ENCODE measurements at places on chromosomes 3 and 15.

GRCh38 chr15:70936326-70936725, 43.7 kb downstream of the LRRC49 start:
- DNase-seq: peak; percentile 42

GRCh38 chr3:128473180-128473519, 6.5 kb upstream of the DNAJB8 start:
- DNase-seq: no peak

- no peak for DNase-seq
Measured at GRCh38 chr3:181362378-181362777, 349.3 kb upstream of the SOX2 start.

- no peak for DNase-seq
Measured at GRCh38 chr3:141019244-141019643, 31.9 kb upstream of the SPSB4 start.

GRCh38 chr3:193416629-193417028, 38.1 kb upstream of the ATP13A5 start:
- no peak for DNase-seq

DNA sequence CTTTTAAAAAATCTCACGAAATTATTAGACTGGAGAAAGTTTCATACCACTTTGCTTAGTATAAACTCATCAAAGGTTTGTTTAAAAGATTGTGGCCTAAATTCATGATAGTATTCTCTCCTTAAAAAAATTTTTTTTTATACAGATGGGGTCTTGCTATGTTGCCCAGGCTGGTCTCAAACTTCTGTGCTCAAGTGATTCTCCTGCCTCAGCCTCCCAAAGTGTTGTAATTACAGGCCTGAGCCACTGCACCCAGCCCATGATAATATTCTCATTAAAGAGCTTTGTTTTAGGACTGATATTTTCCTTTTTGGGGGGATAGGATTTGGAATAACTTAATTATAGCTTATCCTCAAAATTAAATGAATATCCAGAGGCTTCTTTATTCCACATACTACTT, 19.9 kb downstream of the ECT2 start:
- no peak for DNase-seq

- no peak for DNase-seq
Measured at GRCh38 chr3:147173257-147173656, 233.1 kb downstream of the ZIC4 start.

GRCh38 chr3:9701006-9701405, 2.6 kb upstream of the CPNE9 start:
- DNase-seq: no peak

GRCh38 chr15:66993874-66994696, 71.3 kb upstream of the SMAD3 start:
- no peak for DNase-seq

- DNase-seq: peak; percentile 73
Measured at GRCh38 chr15:99090011-99090699, 14.7 kb upstream of the SYNM start.

- DNase-seq: no peak
Measured at GRCh38 chr15:40892447-40893012, 1.7 kb upstream of the VPS18 start.

DNA sequence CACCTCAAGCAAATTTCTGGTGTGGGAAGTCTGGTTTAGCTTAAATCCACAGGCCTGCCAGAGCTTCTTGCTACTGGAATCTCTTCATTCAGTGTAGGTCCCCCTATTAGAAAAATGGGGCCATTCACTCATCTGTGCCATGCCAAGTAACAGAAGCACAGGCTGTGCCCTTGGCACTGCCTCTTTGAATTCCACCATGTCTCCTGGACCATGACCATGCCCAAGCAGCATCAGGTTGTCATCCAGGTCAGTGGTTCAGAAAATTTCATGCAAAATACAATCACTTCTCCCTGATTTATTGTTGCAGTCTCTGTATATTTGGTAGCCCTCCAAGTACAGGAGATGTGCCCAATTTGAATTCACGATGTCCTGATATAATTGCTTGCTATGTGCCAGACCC, 602.1 kb upstream of the ZNF385D start:
- no peak for DNase-seq

- no peak for DNase-seq
Measured at GRCh38 chr3:69130689-69131088, 8.3 kb upstream of the LMOD3 start.

- DNase-seq: peak; percentile 36
Measured at GRCh38 chr3:46913644-46914043, 36.1 kb downstream of the PTH1R start.

DNA sequence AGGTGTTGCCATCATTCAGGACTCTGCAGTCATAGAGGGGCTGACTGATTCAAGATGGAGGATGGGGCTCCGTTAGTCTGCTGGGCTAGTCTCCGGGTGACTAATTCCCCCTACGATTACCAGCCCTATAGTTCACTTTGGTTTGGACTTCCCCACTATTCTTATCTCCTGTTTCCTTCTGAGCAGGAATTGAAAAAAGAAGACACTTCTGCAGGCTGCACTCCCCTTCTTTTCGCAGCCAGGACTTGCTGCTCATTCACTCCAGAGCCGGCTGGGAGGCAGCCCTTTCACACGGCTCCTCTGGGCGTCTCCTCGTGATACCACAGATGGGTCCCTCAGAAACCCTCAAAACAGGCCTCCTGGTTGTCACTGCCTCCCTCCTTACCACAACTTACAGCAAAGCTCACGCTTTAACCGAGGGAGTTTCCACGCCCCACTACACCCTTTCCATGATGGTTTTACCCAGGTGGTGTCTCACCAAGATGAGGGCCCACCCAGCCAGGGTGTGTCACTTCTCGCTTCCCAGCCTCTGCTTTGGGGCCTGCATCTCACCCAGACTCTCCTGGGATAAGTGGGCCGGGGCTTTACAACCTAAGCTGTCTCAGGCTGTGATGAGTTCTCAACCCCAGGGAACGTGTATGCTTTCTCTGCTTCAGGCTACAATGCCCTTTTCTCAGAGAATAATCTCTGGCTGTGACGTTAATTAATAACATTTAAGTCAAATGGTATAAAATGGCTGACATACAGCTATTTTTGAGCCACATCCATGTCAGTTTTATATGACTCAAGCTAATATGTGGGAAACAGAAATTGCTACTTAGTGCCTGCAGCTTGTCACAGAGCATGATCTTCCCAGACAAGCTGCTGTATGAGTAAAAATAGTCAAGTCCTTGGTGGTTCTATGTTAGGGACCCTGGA, 11.9 kb downstream of the CX3CR1 start:
- no peak for DNase-seq

- peak; percentile 97 for DNase-seq
Measured at GRCh38 chr3:46423588-46423987, 16.5 kb downstream of the CCRL2 start.

- DNase-seq: no peak
Measured at GRCh38 chr3:178086144-178086825, 450.0 kb upstream of the KCNMB2 start.

DNA sequence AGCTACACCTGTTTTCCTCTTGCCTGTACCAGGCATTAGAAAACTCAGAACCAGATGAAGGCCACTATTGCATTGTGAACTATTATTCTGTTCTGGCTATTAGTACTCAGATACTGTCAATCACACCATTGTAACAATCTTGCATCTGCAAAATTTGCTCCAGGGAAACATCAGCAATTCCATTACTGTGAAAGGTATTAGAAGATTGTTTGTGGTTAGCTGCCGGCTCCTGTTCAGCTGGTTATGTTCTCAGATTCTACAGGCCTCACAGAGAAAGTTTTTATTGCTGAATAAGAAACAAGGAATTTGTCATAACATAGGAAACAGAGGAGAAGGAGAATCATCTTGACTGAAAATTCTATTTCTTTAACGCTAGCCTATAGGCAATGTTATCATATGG, 179.9 kb downstream of the PLOD2 start:
- no peak for DNase-seq

DNA sequence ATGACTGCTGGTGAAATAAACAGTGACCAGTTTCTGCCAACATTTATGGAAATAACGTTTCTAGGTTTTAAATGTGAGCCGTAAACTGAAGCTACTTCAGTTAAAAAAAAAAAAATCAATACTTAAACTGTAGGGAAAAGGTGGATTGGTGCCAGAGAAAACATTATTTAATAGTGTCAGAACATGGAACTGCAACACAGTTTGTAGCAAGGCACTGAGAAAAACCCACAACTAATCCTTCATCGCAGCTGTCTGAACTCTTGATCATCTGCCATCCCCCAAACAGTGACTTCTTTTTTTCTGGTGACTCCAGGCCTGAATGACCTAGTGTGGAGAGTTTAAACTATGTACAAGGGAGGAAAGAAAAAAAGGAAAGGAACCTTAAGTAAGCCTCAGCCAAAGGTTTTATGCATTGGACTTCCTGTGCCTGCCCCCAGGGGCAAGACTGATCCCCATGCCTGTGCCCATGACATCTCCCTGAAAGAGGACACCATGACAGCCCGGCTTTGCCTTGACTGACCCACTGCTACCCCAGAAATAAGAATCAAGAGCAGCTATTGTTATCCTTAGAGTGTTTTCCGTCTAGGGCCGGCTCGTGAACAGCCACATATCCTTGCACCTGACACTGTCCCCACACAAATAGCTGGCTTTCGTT, 33.1 kb downstream of the CRTAP start:
- no peak for DNase-seq

DNA sequence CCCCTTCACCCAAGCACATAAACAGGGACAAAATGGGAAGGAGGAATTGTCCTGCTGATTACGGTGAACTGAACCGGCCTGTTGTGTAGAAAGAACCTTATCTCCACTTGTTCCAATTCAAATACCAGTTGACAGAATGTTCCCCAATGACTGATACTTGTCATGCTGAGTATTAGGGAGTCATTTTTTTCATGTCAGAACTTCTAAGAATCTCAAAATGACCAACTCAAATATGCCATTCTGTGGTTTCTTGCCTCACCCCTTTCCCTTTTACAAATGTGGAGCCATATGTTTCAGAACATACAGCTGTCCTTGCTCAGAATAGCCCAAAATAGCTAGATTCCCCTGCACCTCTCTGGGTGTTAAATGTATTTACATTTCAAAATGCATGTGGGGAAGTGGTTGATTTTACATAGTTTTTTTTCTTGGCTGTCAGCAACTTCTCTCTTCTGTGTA, 405.9 kb upstream of the TBL1XR1 start:
- DNase-seq: peak; percentile 82

GRCh38 chr15:31077181-31077580, 24.3 kb downstream of the TRPM1 start:
- peak; percentile 52 for DNase-seq

DNA sequence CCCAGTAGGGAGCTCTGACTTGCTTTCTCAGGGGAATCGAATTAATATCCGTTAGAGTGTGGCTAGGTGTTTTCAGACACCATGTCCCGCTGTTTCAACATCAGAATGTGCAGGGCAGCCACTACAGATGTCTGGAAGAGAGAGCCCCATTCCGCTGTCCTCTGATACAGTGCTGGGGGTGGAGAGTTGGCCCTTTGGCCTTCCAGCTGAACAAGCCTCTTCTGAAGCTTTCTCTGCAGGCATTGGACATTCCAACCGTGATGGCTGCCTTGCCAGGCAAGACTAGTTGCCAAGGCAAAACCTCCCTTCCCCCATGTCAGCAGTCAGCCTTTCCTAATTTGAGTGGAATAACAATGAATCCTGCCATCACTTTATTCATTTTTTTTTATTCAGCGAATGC, 1.5 kb downstream of the FAH start:
- DNase-seq: no peak

DNA sequence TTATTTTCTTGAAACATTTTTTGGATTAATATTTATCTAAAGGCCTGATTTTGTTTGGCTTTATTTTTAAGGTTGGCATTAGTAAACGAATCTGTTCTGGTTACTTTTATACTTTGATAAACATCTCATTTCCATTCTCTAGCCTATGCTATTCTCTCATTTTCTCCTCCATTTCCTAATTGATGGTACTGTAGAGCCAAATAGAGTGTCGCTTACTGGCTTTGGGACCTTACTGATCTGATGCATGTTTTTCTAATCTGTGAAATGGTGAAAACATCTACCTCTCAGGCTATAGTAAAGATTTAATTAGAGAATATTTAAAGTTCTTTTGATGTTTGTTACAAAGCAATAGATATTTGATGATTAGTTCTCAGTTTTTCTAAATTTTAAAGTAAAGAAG, 1.6 kb downstream of the LNP1 start:
- DNase-seq: no peak

DNA sequence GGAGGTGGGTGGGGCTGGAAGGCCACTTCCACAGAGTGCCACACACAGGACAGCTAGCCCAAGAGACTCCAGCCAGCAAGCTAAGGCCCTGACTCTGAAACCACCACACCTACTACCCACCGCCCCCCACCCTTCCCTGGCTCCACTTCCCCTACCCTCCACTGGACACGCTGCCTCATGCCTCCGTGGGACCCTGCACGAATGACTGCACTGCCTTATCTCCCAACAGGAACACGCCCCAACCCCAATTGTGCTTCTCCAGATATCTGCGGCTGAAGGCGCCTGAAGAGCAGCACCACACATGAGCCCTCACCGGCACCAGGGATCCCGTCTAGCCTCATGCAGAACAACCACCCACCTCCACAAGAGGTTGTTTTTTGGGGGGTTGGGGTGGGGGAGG, 2.7 kb downstream of the LINGO1 start:
- DNase-seq: no peak

- peak; percentile 50 for DNase-seq
Measured at GRCh38 chr3:45841420-45841756, 531 bp downstream of the LZTFL1 start.

GRCh38 chr15:61057376-61057775, 171.7 kb downstream of the RORA start:
- no peak for DNase-seq

- peak; percentile 3 for DNase-seq
Measured at GRCh38 chr3:95154766-95155165, 1091.9 kb downstream of the NSUN3 start.

DNA sequence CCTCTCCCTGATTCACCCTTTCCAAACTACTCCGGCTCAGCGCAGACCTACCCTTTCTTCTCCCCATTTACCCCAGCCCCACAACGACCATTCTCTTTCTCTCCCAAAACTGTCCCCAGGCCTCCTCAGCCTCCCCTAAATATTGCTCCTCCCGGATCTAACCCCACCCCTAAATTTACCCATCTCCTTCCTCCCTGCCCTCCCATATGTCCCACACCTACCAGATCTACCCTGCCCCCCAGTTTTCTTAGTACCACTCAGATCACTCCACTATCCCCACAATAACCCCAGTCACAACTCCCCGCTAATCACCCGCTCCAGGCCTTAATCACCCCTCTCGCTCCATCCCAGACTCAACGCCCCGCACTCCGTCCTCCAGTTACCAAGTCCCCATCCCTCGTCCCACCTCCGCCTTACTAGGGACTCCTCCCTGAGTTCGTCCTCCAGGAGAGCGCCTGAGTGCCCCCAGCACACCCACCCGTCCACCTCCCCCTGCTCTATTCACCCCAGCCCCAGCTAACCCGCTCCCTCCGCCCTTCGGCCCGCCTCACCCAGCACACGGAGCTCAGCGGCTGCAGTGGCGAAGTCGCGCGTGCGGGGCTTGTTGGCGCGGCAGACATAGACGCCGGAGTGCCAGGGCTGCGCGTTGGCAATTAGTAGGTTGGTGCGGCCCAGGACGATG, 18.6 kb upstream of the IGDCC3 start:
- DNase-seq: no peak

DNA sequence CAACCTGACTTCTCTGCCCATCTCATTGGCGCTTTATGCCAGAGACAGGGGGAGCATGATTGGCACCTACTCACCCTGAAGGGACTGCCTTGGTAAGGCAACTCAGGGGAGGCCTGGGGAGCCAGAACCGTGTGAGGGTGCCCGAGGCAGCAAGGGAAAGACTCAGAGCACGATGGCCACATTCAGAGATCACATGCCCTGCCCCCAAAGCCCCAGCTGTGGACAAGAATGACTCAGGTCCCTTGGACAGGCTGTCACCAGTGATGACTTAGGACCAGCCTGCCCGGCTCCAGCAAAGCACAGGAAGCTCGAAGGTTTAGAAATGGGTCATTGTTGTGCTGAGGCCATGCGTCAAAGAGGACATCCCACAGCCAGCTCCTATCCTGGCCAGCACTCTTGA, 49.1 kb upstream of the LIMD1 start:
- DNase-seq: no peak
